ENCODE measurements at places on chromosomes 13 and 19. TPM values are rescaled to one million over a fixed set of nuclear protein-coding genes. Genes with fewer than 3 reads are reported as not detected.

Gene KLK2
- not detected for total RNA-seq

Gene GIPC3
- total RNA-seq = 0.98 TPM

Gene PSG4
- total RNA-seq = not detected

Gene SHISA7
- total RNA-seq = not detected

Gene CCDC70
- not detected for total RNA-seq

Gene SPIB
- 0.95 TPM for total RNA-seq

Gene BCAM
- total RNA-seq = not detected

Gene LGALS14
- total RNA-seq = 0.37 TPM

Gene CGB5
- not detected for total RNA-seq

Gene APC2
- total RNA-seq = 0.15 TPM

Gene KIR2DL4
- total RNA-seq = not detected

Gene IGFL3
- total RNA-seq = not detected

Gene OSCAR
- not detected for total RNA-seq

Gene BRCA2
- total RNA-seq = 18.4 TPM

Gene RNF17
- not detected for total RNA-seq

Gene PGLYRP1
- not detected for total RNA-seq

Gene C19orf67
- total RNA-seq = 0.32 TPM

Gene ONECUT3
- total RNA-seq = not detected

Gene SMG9
- 82.8 TPM for total RNA-seq

Gene VSTM1
- total RNA-seq = not detected
